ENCODE measurements at places on chromosomes 5 and 9. TPM values are rescaled to one million over a fixed set of nuclear protein-coding genes. Genes with fewer than 3 reads are reported as not detected.

DNA sequence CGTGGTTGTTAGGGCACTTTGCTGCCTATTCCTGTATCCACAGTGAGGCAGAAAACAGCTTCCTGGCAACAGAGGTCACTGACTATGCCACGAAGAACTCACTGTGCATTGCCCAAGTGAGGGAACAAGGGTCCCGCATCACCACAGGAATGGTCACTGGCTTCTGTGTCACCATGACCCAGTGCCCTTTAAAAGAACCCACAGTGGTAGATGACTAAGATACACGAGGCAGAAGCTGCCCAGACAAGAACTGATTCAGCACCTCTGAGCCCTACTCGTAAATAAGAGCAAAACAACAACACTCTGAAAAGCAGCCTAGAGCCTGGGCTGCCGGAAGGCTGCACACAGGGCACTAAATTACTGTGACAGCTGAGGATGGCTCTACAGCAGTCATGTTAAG, 236.6 kb upstream of the RASEF start:
- no peak for DNase-seq

DNA sequence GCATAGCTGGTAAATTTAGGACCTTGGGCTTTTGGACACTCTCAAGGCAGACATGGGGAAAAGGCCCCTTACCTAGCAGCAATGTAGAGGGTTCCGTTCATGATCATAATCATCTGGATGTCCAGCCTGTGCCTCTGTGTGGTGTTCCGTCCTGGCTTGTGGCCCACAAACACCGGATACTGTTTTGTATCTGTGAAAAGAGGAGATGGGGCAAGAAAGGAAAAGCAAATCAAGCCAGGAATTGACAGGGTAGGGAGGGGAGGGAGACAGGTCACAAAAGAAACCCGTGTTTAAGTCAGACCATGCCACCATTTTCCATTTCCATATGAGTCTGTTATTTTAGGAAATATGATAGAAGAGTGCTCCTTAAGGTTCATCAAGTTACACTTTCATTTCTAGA, 72.5 kb downstream of the SEMA6A start:
- no peak for DNase-seq

GRCh38 chr9:135774239-135774747, 72.3 kb downstream of the KCNT1 start:
- no peak for DNase-seq

DNA sequence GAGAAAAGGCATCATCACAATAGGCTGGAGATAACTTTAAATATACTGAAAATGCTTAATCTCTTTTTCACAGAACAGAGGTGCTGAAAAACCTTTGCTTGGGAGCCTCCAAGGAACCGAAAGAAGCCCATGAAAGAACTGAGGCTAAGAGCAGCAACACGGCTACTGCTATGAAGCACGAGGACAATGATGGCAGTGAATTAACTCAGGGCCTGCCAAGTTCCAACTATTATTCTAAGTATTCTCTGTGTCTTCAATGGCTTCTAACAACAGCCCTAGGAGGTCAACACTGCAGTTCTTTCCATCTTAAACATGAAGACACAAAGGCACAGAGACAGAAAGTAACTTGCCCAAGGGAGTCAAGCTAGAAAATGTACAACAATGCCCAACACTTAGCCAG, 293.0 kb upstream of the DAP start:
- DNase-seq: no peak

- DNase-seq: no peak
Measured at GRCh38 chr9:75844321-75844720, 46.2 kb upstream of the PCSK5 start.

DNA sequence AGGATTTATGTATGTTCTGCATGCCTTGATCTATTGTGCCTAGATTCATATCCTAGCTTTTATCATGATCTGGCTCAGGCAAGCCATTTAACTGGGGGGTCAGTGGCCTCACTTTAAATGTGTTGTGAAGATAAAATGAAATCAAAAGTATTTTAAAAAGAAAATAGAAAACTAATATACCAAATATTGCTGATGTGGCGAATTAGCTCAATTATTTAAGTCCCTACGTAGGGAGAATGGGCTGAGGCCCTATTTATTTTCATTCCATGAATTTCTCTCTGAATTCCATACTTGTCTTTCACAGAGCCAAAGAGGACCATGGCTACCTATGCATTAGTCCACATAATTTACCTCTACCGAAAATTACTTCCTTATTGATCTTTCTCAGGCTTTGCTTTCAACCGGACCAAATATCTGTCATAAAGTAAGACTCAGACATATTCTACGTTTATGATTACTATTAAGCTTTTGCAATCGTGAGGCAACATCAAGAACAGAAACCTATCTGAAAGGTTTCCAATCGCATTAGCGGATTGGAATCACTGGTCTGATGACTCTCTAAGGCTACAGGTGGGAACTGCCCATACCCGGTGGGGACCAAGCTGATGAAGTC, 1.7 kb downstream of the MBLAC2 start:
- DNase-seq: no peak

DNA sequence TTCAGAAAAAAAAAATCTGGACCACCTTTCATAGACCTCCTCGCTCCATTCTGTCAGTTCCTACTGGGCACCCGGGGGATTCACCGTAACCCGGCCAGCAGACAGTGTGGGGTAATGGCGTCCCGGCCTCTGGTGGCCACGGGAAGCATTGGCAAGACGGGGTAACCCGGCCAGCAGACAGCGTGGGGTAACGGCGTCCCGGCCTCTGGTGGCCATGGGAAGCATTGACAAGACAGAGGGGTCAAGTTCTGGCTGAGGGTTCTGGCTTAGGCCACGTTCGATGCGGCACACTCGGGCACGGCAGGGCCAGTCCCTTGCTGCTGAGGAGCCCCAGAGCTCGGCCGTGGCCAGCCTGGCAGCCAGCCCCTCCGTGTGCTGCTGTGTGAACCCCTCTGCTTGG, 116.2 kb upstream of the RAPGEF1 start:
- DNase-seq: no peak

- peak; percentile 84 for DNase-seq
Measured at GRCh38 chr5:149675610-149676201, 54.4 kb upstream of the PPARGC1B start.

GRCh38 chr9:69136185-69136584, 37.9 kb upstream of the TJP2 start:
- no peak for DNase-seq

DNA sequence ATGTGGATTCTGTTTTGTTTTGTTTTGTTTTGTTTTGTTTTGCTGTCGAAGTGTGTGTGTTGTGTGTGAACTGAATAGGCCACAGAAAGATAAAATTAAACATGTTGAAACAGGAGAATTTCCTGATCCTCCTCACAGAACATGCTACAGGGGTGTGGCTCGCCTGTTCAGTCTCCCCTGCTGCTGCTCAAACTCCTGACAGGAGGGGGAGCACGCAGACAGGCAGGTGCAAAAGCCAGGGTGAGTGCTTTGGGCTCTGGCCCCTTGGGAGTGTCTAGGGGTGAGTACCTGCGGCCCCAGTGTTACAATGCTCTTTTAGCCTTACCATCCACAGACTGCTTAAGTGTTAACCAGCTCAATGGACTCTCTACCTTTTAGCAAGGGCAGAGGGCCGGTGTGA, 473.5 kb downstream of the MAT2B start:
- no peak for DNase-seq

GRCh38 chr9:93450945-93451815, at the start of gene FAM120A:
FAM120A (plus strand) TSS chr9:93451685; CDS start chr9:93451916, 231 bp downstream.
- peak; percentile 78 for DNase-seq

- no peak for DNase-seq
Measured at GRCh38 chr5:76546497-76547102, 76.6 kb downstream of the F2RL2 start.

GRCh38 chr9:136385015-136385414, 11.5 kb upstream of the CARD9 start:
- no peak for DNase-seq

GRCh38 chr9:84839541-84839940, 170.0 kb downstream of the NTRK2 start:
- no peak for DNase-seq

DNA sequence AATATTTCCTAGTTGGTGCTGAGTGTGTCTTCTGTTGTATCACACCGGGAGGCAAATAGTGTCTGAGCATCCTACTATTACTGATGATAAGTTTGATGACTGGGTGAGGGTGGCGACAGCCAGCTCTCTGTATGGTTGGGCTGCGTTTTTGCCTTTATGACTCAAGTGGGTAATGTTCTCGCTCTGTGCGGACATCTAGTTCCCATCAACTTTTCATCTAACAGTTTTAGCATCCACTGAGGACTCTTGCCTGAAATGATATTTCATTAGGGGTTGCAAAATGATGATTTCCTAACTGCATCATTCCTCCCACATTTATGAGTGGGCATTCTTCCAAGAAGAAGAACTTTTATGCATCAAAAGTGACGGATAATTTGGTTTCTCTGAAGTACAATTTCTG, 26.5 kb downstream of the HMCN2 start:
- no peak for DNase-seq

DNA sequence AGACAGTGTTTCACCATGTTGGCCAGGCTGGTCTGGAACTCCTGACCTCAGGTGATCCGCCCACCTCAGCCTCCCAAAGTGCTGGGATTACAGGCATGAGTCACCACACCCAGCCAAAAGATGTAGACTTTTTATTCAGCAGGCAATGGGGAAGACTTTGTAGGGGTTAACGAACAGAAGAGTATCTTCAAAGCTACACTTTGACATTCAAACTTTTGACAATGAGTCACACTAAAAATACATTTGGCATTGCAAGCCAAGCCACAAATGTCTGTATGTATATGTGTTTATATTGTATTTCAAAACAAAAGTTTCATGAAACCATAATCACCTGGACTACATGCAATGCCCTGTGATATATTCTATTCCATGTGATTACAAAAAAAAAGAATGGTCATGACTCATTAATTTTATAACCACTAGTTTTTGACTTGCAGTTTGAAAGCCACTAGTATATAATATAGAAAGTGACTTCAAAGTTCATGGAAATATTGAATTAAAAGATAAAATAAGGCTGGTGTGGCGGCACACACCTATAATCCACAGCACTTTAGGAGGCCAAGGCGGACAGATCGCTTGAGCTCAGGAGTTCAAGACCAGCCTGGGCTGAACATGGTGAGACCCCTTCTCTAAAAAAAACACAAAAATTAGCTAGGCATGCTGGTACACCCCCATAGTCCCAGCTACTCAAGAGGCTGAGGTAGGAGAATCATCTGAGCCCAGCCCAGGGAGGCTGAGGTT, 8.3 kb downstream of the DIMT1 start:
- DNase-seq: no peak

GRCh38 chr5:78908173-78909061, 76.7 kb downstream of the ARSB start:
- no peak for DNase-seq

DNA sequence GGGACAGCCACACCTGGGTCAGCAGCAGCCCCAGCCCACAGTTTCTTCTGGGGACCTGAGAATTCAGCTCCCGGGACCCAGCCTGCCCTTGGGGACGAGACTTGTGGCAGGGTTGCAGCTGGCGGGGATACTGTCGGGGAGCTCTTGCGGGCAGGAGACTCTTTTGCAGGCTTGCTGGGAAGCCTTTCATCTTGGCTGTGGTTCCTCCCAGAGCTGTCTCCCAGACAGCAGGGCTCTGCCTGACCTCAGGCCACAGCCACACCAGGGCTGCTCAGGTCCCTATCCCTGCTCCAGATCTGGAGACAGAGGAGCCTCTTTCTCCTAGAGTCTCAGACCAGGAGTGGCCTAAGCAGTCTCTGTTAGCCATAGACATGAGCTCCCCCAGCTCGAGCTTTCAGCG, 4.7 kb upstream of the MYMK start:
- no peak for DNase-seq

DNA sequence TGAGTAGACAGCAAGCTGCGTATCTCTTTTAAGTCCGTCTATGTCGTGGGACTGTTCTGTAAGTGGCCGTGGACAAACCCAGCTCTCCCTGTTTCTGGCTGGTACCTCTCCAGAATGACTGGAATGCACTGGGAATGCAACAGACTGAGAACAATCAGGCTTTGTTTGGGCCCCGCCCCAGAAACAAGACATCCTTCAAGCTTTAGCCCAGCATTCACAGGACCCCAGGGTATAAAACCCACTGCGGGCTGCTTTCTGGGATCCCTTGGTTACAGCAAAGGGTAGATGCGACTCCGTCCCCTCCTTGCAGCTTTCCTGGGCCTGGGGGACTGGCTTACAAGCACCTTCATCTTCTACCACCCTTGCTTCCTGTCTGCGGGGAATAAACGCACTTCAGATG, 45.6 kb upstream of the SPTLC1 start:
- no peak for DNase-seq

GRCh38 chr5:17694371-17694770, 60.1 kb downstream of the TAF11L14 start:
- no peak for DNase-seq

- DNase-seq: no peak
Measured at GRCh38 chr5:57833489-57833888, 350.9 kb upstream of the ACTBL2 start.

BNC2 gene
- total RNA-seq: 21.5 TPM
